ENCODE measurements at places on chromosomes 16 and 17.
A peak's percentile ranks its signal among the peaks of the same experiment; 100 is the strongest.

- DNase-seq: no peak
Observed at GRCh38 chr16:61654962-61655361, 381.3 kb downstream of the CDH8 start.

GRCh38 chr17:7296189-7296861, 1.9 kb upstream of the YBX2 start:
- peak; percentile 69 for DNase-seq

- no peak for DNase-seq
Observed at GRCh38 chr17:1942066-1942365, 83.1 kb downstream of the RTN4RL1 start.

- no peak for DNase-seq
Observed at GRCh38 chr16:10126686-10127085, 55.5 kb downstream of the GRIN2A start.

GRCh38 chr17:82536512-82537201, 17.1 kb downstream of the FOXK2 start:
- DNase-seq: no peak

DNA sequence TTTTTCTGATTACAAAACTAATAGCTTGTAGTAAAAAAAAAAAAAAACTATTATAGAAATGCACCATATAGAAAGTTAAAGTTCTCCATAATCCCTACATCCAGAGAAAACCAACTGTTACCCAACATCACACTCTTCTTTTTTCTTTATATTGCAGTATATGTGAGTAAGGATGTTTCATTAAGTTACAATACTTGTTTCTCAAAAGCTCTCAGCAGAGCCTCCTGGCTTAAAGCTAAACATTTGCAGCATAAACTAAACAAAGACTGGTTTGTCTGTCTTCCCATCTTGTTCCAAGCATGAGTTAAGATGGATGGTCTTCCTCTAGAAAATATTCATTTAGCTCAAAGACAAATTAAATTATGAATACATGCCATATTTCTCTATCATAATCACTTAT, 25.2 kb downstream of the GRB2 start:
- DNase-seq: no peak

- DNase-seq: no peak
Observed at GRCh38 chr16:1915732-1916639, 2.2 kb downstream of the HS3ST6 start.

- peak; percentile 25 for DNase-seq
Observed at GRCh38 chr17:30323895-30324319, 9.9 kb downstream of the TMIGD1 start.

GRCh38 chr16:2852731-2853507, 5.1 kb downstream of the PRSS22 start:
- DNase-seq: no peak

DNA sequence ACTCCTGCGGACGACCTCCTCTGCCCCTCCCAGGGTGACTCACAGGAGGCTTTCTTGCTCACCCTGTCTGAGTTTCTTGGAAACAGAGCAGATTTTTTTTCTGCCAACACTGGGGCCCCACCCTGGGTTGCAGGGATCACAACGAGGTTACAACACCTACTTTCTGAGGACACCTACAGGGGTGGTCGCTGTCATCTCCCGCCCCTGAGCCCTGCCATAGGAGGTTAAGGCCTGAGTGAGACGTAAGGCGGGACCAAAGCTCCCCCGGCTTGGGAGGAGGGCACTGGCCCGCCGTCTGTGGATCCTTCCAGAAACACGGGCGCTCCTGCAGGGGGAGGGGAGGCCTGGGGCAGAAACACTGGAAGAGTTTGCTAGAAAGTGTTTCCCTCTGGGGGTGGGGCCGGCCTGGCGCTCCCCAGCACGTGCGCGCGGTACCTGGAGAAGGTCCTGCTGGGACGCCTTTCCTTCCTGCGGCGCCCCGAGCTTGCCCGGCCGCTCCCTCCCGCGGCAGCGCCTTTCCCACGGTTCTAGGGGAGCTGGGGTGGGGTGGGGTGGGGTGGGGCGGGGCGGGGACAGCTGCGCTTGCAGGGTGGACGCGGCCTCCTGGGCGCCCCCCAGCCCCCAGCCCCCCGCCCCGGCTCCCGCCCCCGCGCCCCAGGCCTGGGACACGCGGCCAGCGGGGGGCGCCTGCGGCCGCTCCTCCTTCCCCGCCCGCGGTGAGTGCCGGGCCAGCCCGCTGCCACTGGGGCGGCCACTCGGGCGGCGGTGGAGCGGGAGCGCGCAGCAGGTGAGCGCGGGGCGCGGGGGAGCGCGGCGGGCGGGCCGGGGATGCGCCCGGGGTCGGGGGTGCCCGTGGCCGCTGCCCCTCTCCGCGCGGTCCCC, 20.7 kb upstream of the ADCY7 start:
- peak; percentile 71 for DNase-seq

DNA sequence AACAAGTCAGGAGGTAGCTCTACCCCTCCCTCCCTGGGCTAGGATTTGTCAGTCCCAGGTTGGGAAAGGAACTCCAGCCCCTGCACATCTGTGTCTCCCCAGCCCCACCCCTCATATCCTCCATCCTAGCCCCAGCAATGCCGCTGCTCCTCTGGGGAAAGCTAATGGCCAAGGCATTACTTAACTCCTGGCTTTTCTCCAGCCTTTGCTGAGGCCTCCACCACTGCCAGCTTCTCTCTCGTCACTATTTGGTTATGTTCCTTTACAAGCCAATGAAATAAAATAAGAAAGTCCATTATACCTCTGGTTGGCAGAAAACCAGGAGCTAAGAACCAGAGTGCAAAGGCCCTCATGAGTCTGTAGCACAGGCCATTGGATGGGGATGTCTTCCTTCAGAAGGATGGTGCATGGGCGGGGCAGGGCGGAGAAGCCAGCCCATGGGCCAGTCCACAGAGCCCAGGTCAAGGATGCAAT, 171.0 kb downstream of the CCDC182 start:
- no peak for DNase-seq

DNA sequence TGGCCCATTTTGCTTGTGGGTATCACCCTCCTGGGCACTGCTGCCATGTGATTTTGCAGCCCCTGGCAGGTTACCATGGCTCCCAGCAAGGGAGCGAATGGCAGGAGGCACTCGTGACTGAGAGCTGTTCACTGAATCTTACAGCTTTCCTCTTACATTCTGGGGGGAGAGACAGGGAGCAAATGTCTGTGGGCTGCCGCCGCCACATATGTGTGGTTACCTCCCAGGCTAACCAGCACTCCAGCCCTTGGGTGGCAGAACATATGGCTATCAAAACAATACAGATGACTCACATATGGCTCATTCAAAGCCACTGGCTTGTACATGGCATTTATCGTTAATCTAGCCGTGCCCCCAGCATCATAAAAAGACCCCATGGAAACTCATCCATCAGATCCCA, 19.8 kb downstream of the GTF3C1 start:
- DNase-seq: no peak

DNA sequence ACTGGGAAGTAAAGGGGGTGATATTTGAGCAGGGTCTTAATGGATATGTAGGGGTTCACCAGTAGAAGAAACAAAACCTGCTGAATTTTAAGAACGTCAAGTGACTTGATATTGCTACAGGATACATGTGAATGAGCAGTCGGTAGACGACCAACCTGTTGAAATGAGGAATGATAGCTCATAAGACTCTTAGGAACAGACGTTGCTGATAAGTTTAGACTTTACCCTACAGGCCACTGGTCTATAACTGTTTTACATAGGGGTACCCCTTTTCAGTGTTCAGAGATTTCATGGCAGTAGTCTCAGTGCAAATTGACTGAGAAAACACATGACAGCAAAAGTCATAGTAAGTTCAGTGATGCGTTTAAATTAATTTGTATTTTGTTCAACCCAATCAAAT, 45.9 kb downstream of the TMEM114 start:
- DNase-seq: no peak

- no peak for DNase-seq
Observed at GRCh38 chr17:56830726-56831368, 2.9 kb downstream of the C17orf67 start.

GRCh38 chr16:14286368-14287230, 215.5 kb downstream of the MRTFB start:
- DNase-seq: peak; percentile 62

DNA sequence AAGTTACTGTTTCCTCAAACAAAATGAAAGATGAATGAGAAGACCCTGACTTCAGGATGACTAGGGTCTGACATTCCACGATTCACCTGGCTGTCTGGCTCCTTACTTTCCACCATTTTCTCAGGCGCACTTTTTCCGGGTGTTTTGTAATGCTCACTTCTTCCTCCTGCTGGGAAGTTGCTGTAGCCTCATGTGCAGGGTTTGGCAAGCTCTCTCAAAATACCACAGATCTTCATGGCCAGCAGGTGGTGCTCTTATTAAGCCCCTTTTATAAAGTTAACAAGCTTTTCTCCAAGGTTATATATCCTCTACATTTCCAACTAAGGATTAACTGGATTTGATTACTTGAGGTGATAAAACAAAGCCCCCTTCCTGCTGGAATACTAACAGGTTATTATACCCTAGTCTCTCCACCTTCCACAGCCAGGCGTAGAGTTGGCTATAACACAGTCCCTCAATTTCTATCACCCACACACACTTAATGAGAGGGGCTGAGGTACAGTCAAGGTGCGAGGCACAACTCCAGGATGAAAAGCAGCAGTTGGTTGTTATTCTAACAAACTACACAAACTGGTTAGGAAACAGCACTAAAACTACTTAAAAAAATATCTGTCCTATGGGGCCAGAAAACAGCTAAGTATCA, 45.4 kb downstream of the STH start:
- no peak for DNase-seq

DNA sequence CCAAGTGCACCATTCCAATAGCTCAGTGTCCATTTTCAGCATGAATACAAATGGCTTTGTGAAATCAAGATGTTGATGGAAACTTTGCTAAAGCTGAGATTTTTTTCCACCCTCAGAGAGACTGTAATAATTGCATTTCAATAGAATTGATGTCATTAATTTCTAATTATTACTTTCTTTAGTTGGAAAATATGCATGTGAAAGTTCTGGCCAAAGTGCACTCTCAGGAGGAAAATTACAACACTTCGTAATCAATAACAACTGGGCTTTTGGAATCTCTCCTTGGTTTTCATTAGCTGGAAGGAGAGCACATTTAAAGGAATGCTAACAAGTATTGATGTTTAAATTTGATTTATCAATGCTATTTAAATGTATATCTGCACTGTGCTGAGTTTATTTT, 529.5 kb upstream of the CDH8 start:
- no peak for DNase-seq

DNA sequence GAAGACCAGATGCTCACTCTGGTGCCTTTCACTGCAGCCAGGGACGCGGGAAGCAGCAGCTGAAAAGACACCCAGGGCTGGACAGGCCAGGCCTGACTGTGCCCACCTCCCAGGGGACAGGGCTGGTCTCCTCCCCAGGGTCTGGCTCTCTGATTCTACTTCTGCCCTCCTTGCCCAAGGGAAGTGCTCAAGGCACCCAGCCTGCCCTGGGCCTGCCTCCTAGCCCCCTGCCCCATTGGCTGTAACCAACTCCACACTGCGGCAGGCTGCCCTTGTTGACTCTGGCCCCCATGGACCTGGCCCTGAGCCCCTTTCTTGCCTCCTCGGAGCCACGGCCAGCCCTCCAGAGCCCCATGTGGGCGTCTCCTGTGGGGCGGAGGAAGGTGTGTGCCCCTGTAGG, 212.5 kb downstream of the NTN1 start:
- no peak for DNase-seq

GRCh38 chr17:81867170-81867990, 3.8 kb downstream of the ARHGDIA start:
- peak; percentile 63 for DNase-seq

DNA sequence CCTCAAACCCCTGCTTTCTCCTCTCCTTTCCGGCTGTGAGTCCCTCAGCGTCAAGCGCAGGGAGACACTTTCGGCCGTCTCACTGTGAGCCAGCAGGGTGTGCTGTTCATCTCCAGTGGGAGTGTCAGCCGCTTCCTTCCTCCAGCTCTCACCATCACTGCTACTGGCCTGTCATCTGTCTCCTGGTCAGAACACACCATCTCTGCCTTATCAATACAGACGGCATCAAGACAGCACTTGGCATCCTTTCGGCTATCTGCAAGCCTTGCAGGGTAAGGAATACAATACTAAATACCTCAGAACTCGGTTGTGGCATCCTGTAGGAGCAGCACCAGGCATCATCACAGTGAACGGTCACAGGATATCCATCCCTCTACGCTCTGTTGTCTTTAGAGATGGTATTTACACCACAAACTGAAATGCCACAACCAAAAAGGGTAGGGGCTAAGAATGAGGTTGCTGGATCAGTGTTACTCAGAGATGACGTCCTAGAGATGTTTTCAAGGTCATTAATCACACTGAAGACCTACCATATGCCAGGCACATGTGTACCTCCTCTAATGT, 20.7 kb upstream of the CMTM4 start:
- peak; percentile 74 for DNase-seq

- no peak for DNase-seq
Observed at GRCh38 chr17:9087921-9088320, 66.6 kb downstream of the NTN1 start.

DNA sequence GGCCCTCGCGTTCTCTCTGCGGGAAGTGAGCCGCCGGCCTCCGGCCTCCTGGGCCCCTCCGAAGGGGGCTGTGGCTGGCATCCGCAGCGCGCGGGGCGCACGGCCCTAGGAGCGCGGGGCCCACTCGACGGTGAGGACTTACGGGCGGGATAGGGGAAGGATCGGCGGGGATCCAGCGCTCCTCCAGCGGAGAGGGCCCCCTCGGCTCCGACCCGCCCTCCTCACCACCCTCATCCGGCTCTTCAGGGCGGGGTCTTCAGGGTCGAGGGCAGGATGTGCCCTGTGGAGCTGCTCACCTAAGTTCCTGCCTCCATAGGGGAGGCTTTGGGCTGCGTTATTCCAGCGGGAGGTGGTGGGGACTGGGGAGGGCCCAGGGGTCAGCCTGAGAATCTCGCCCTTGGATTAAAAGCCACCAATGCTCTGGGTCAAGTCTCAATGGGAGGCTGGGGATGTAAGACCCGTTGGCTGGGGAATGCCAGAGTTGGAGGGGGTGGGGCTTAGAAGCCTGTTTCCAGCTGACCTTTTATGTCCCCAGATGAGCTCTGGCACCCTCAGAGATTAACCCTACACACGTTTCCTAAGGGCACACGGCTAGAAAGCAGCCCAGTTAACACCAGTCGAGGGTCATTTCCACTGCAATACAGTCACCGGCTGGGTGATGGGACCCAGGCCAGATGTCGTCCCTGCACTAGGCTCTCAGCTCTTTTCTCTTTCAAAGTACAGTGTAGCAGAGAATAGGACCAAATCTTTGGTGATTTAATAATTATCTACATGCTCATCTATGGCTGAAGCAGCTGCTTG, 13.4 kb downstream of the TBX2 start:
- DNase-seq: no peak

DNA sequence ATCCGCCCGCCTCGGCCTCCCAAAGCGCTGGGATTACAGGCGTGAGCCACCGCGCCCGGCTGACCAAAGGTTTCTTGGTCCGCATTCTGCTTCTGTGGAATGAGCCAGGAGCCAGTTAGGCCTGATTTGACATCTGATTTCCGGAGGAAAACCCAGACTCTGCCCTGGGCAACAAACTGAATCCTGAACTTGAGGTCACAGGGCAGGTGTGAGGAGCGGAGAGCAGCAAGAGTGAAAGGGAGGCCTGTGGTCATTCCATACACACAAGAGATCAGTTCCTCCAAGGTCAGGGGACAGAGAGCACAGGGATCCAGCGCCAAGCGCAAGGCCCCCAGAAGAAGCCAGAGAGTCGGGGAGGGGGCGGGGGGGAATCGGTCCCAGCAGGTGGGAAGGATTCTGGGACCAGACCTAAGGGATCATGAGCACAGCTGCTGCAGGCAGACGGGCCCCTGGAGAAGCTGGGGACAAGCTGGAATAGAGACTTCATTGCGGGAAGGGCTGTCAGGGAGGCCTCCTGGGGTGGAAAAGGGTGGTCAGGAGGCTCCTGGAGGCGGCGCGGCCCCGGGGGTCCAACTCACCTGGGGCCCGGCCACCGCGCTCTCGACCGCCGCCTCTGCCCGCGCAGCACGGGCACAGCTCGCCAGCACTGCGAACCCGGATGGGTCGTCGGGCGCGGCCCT, 436 bp downstream of the SHPK start:
- peak; percentile 80 for DNase-seq
